ENCODE measurements at places on chromosomes 12 and 14. TPM values are rescaled to one million over a fixed set of nuclear protein-coding genes. Genes with fewer than 3 reads are reported as not detected.
A peak's percentile ranks its signal among the peaks of the same experiment; 100 is the strongest.

Gene SMOC1
- not detected for total RNA-seq

DNA sequence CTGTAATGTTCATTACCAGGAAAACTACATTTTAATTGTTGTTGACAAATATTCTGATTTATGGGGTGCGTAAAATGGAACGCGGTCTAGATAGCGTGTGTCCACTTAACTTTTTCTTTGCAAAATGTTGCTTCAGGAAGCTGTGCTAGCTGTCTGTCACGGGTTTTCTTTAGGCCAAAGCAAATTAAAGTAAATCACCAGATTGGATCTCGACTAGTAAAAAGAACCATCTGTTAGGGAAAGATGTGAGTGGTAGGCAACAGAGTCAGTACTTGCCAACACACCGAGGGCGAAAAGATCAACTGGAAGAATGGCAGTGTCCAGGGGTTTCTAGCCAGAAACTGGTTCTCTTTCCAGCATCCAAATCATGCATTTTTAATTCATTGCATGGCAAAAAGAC, 404.9 kb upstream of the TMPO start:
- H3K36me3 ChIP-seq = no peaks in the 10 kb centered on the region
- no peak overlapping the region for H3K27ac ChIP-seq
- DNase-seq = no peak
- H3K4me3 ChIP-seq = no peak overlapping the region
- no peaks in the 10 kb centered on the region for H3K4me1 ChIP-seq
- no peaks in the 10 kb centered on the region for H3K27me3 ChIP-seq

GRCh38 chr12:71216725-71217579, 59.2 kb upstream of the TSPAN8 start:
- DNase-seq = peak; percentile 19
- no peaks in the 10 kb centered on the region for H3K4me1 ChIP-seq
- H3K27me3 ChIP-seq = no peaks in the 10 kb centered on the region
- no peak overlapping the region for H3K4me3 ChIP-seq

- H3K36me3 ChIP-seq = no peaks in the 10 kb centered on the region
- H3K4me1 ChIP-seq = peaks cover 13% of the 10 kb centered on the region
- no peak overlapping the region for H3K27ac ChIP-seq
- no peaks in the 10 kb centered on the region for H3K27me3 ChIP-seq
- no peak for DNase-seq
Observed at GRCh38 chr12:49808686-49809380, 19.4 kb downstream of the NCKAP5L start.

GRCh38 chr12:62250671-62251608, 9.3 kb upstream of the USP15 start:
- DNase-seq = peak; percentile 34
- H3K4me1 ChIP-seq = peaks cover 38% of the 10 kb centered on the region

DNA sequence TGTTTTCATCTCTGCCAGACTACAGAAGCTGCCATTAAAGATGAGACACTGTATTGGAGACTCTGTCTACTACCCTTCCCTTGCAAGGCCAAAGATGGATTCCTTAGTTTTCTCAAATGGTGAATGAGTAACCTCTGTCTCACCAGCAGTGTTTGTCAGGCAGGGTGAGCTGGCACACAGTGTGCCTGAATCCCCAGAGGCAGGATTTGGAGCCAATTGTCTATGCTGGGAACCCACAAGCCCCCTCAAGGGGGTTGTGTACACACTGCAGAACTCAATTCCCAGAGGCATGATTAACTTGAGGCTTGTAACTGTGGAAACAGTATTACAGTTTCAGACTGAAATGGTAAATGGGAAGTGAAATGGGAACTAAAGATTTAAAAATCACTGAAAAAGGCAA, 136.8 kb upstream of the PTPRB start:
- H3K27ac ChIP-seq = no peak overlapping the region
- H3K4me1 ChIP-seq = no peaks in the 10 kb centered on the region
- H3K4me3 ChIP-seq = no peak overlapping the region
- no peak for DNase-seq
